CD8-positive, alpha-beta T cell (primary cell): ENCODE measurements at places on chromosomes 7 and 10.

- DNase-seq = no peak
Measured at GRCh38 chr7:105228555-105228954, 160.2 kb downstream of the SRPK2 start.

- DNase-seq = no peak
Measured at GRCh38 chr7:155093596-155093995, 23.5 kb downstream of the HTR5A start.

DNA sequence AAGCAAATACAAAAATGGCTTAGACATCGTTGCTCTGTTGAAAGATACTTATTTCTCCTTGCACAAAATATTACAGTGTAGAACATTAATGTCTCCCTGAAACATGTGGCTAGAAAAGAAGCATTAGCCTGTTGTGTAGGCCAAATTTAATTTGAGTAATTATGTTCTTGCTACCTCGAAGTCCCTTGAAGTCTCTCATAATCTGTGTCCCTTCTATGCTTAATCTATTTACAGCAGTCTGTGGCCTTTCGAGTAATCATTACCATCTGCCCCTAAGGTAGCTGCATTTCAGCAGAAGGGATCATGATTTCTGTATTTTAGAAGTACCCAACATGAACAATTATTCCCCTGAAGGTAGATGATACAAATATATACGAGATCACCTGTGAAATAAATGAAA, 615.2 kb downstream of the GRM8 start:
- no peak for DNase-seq

- no peak for DNase-seq
Measured at GRCh38 chr10:89838044-89838615, 136.7 kb downstream of the KIF20B start.

- no peak for DNase-seq
Measured at GRCh38 chr10:128060341-128061250, 65.6 kb downstream of the MKI67 start.

- DNase-seq = no peak
Measured at GRCh38 chr7:16460789-16461493, 4.6 kb downstream of the SOSTDC1 start.

- DNase-seq = no peak
Measured at GRCh38 chr10:75117995-75118394, 6.5 kb downstream of the SAMD8 start.

DNA sequence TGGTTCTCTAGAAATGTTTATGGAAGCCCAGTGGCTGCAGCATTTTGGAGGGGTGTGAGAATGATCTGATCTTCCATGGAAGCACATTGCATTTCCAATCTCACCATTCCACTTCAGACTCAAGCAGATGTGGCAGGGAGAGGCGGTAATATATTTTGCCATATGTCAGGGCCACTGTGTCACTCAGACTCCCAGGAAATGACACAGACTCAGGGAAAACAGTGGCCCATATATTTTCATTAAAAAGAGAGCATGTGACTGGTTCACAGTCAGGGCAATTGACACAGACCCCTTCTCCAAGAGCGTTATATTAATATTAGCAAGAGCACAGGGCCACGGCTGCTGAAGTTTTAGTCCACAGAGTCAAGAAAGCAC, 149.3 kb upstream of the NRP1 start:
- no peak for DNase-seq

DNA sequence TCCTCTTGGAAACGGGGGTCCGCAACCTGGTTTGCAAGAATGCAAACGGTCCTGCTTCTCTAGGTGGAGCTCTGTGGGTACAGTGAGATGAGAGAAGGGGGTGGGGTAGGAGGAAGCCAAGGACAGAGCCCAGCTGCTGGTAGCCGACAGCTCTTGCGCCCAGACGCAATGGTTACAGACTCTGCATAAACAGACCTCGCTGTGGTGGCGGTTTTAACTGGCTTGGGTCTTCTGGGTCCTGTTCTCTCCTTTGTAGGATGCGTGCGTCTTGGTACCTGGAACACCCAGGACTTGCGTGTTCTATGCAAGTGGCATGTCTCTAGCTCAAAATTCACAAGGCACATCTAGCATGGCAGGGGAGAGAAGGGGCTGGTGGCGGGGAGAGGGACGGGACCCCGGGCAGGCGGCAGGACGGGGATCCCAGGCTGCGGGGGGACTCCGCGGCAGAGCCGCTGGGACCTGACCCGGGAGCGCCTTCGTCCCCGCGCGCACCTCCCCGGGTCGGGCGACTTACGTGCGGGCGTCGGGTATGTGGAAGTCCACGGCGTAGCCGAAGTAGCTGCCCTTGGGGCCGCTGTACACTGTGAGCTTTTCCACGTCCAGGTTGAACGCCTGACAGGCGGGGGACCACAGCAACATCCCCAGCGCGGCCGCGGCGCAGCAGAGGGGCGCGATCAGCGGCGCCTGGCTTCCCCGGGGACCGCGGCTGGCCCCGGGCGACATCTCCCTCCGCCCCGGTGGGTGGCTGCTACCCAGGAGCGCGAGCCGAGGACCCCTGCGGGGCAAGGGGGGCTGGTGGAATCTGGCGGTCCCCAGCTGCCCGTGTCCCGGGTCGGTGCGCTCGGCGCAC, 448 bp downstream of the ITGA8 start:
- DNase-seq = no peak

DNA sequence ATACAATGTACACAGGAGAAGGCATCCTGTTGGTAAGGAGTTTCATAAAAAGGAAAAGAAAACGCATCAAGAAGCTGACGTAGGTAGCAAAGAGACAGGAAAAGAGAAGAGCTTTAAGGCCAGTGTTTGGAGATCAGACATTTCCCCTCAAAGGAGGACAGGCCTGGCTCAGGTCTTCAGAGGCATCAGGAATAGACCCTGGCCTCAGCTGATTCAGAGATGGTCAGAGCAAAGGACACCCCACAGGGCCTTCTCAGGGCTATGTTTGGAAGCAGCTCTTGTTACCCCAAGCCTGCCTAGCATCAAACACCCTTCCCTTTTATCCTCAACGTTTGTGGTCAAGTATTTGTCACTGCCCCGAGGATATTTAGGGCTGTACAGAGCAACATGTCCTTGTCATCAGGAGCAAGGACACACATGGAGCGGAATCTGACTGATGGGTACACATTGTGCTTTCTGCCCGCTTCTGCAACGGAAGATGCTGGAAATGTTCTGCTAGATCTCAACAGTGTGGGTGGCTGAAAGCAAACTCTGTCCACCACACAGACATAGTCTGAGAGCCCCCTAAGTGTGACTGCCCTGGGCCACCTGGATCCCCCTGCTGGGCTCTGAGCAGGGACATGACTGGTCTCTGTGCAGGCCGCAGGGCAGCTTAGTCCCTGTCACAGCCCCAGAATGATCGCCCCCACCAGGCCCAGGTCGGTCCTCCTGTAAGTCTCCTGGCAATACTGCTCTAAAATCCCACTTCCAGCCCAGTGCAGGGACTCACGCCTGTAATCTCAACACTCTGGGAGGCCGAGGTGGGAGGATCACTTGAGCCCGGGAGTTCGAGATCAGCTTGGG, 1.0 kb upstream of the ZDHHC4 start:
- peak; percentile 7 for DNase-seq

DNA sequence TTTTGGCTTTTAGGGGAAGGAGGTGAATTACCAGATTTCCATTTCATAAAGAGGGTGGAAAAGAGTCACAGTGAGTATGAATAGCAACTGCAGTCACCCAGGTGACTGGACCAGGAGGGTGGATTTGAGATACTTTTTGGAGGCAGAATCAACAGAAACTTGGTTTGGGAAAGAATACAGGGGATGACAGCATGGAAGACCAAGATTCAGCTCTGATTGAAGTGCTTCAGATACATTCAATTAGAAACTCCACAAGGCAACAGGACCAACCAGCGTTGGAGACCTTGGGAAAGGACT, 83.0 kb downstream of the SGMS1 start:
- no peak for DNase-seq

DNA sequence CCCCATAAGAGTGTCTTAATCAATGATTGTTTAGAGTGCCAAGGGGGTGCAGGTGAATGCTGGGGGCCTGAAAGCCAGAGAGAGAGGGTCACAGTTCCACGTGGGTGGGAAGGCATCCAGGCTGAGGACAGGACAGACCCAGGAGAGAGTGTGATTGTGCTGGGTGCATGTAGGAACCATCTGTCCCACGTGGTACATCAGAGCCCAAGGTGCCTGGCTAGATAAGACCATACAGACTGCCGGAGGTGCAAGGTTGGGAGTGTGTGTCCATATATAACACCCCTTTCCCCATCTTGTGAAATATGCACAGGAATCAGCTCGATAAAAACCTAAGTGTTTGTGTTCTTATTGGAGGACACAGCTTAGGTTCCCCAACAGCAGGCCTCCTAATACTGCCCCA, 85.5 kb downstream of the WIPF3 start:
- DNase-seq = no peak

DNA sequence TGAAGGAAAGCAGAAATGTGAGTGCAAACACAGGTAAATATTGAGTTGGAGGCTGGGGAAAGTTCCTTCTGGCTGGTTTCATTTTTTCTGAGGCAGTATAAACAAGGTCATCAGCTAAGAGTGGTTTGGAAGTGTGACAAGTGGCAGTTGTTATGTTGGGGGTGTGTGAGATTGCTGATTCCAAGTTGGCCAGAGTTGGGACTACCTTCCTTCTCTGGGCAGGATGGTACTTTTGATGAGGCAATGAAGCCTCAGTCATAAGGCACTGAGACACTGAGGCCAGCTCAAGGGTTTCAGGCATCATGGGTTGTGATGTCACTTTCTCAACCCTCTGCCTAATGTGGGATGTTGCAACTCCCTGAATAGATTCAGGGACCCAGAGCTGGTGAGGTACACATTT, 8.2 kb upstream of the PTTG1IP2 start:
- DNase-seq = no peak

- DNase-seq = no peak
Measured at GRCh38 chr10:62430881-62431280, 56.7 kb downstream of the ZNF365 start.

DNA sequence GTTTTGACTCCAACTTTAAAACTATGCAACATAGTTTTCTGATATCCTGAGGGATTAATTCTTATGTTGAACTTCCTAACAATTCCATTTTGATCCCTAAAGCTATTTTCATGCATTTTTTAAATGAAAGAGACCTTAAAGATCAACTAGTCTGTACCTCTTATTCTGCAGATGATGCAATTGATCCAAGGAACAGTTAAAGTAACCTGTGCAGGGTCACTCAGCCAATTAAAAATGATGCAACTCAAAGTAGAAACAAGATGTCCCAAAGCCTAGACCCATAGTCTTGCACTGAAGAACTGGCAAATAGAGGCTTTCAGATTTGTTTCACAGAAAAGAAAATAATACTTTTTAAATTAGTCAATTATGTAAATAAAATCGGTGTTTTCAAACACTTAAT, 86.3 kb downstream of the IMMP2L start:
- no peak for DNase-seq

DNA sequence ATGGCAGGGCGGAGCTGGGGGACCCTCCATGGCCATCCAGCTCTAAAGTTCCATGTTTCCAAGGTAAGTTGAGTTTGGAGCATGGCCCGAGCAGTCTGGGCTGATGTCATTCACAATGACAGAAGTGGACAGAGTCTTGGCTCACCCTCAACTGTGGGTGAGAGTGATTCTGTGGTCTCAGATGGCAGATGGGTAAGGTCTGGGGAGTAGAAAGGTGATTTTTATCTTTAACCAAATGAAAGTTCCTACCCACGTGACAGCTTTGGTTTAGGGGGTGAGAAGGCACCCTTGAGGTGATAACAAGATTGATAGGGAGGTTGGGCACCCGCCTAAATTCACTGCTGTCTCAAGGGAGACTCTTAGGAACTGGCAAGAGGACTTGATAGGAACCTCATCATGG, 57.6 kb upstream of the PDZD8 start:
- no peak for DNase-seq

DNA sequence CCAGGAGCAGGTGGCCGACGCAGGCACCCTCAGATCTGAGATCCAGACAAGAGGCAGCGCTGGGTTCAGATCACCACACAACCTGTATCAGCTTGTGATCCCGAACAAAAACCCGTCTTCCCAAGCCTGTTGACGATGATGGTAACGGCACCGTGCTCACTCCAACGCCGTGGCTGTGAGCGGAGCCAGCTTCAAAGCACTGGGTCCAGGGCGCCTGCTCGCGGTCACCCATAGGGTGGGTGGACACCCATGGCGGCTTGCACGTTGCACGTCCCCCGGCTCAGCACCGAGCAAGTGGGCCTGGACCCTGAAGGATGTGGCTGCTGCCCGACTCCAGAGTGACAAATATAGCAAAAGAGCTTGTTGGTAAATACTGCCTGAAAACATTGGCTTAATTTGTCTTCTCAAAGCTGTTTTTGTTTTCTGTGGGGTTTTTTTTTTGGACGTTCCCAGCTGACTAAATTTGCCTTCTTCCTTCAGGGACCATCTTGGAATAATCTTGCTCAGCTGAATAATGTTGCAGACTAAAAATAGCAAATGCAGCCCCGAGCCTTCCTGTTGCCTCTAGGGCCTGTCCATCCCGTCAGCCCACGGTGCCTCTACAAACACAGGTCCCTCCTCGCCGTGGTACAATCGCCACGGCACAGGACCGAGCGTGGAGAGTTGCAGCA, 41.0 kb downstream of the FOXK1 start:
- DNase-seq = no peak

DNA sequence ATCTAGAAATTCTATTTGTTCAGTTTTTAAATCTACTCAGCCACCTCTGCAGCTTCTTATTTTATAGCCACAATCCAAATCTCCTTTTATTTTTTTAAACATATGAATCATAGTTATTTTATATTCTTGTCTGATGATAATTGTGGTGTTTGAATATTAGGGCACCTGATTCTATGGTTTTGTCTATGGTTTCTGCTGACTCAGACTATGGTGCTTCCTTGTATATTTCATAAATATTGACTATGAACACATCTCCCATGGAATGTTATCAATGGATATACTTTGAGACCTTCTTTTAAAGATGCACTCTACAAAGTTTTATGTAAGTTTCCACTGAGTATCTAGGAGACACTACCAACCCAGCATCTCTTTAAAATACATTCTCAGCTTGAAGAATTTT, 1027.0 kb upstream of the AUTS2 start:
- DNase-seq = no peak

GRCh38 chr10:119541459-119542356, 811 bp downstream of the RGS10 start:
- DNase-seq = peak; percentile 60

DNA sequence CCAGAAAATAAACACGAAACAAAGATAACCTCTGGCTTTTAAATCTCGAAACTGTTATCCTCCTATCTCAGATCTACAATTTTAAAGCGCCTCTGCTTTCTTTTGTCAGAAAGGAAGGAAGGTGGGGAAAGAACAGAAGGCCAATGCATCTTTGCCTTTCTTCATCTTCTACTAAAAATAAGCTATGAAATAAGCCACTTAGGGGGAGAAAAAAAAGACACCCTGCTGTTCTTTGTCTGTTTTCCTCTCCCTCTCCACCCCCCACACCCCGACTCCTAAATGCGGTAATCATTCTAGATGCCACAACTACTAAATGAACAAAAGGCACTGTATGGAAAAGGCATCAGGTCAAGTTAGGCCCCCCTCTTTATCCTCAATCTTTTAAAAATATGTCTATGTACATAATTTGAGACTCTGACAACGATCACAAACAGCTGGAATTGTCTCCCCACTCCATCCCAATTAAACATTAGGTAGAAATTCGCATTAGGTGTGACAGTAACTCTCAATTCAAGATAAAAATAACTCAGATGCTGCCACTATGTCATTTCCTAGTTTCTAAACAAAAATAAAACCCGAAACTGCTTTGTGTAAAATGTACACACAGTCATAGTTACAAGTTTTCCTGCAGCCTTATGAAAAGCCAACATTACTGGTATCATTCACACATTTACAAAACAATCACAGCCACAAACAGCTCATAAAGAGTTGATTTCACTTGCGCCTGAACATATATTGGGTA, 2.4 kb downstream of the UBE2H start:
- no peak for DNase-seq

- DNase-seq = no peak
Measured at GRCh38 chr10:131176907-131177306, 134.6 kb downstream of the TCERG1L start.
